CD4-positive, alpha-beta T cell treated with Interferon alpha-2 for 1 hour (primary cell): ENCODE measurements at places on chromosomes 7 and 10.

DNA sequence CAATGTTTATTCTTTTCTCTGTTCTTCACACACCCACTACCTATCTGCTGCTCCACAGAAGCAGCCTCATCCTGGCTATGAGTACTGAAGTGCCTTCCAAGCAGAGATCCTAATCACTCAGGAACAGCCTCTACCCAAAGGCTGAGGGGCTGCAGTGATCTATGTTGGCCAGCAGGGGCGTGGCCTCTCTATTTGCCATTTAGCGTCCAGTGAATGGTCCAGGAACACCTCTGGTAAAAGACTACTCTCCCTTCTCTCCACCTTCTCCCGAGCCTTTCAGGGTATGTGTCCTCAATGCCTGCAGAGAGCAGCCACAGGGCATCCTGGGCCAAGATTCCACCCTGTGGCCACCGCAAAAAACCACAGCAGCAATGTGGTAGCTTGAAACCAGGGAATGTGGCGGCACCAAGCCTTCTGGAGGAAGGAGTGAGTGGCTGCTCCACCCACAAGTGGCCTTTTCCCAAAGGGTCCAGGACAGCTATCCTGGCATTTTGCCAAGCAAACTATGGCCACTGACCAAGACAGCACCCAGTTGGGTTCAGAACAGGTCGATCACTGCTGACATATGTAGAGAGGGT is 70.9 kb downstream of the SYPL1 start:
- peak; percentile 42 for DNase-seq

GRCh38 chr7:42192851-42193461 is 44.1 kb downstream of the GLI3 start:
- DNase-seq: no peak

- DNase-seq: no peak
These were observed 369.5 kb downstream of the SORCS3 start for GRCh38 chr10:105010411-105011121.

DNA sequence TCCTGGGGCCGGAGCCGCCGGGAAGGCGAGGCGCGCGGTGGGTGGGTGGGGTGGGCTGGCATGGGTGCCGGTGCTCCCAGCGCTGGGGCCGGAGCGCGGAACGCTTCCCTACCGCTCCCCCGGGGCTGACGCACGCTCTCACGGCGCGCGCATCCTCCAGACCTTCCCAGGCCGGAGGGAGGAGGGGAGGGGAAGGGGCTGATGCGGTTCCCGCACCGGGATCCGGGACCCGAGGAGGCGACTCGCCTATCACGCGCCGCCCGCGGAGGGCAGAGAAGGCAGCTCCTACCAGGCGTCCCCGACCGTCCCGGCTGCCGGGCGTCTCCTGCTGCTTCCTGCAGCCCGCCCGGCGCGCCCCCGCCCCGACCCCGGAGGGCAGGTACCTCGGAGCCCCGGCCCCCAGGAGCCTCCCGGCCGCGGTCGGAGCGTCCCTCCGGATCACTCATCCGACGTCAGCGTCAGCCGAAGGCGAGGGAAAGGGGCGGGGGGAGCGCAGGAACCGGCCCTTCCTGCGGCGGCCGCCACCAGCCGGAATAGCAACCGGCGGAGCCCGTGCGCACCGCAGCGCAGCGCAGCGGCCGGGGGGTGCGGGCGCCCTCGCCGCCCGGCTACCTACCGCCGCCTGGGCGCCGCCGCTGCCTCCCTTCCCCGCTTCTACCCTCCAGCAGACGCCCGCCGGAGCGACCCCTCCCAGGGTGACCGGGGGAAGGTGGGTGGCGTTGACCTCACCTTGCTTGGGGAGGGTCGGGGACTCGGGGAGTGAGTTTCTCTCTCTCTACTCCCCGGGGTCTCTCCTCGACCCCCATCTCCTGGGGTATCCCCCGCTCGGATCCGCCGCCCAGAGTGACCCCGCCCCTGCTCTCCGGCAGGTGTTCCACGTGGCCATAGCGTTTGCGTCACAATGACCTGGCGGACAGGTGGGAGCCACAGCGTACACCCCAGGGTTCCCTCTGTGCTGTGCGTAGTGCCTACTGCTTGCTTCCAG is at the start of gene ICA1:
TSS of gene ICA1 (minus strand) at position 457 of the 985 bp plus-strand sequence. CDS start 26,241 bp downstream, outside the sequence.
- peak; percentile 6 for DNase-seq

GRCh38 chr10:5480162-5480941 is 19.0 kb downstream of the CALML5 start:
- no peak for DNase-seq

DNA sequence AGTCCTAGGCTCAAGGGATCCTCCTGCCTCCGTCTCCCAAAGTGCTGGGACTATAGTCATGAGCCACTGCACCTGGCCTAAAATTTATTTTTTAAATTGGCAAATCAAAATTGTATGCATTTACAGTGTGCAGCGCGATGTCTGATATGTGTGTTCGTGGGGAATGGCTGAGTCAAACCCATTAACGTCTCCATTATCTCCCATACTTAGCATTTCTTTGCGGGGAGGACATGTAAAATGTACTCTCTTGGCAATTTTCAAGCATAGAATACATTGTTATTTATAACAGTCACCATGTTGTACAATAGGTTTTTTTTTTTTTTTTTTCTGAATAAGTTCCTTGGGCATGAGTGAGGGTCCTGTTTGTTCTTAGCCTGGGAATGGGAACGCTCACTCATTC is 3.8 kb downstream of the TMEM184A start:
- no peak for DNase-seq

GRCh38 chr7:51602376-51602775 is 285.8 kb upstream of the COBL start:
- DNase-seq: no peak

DNA sequence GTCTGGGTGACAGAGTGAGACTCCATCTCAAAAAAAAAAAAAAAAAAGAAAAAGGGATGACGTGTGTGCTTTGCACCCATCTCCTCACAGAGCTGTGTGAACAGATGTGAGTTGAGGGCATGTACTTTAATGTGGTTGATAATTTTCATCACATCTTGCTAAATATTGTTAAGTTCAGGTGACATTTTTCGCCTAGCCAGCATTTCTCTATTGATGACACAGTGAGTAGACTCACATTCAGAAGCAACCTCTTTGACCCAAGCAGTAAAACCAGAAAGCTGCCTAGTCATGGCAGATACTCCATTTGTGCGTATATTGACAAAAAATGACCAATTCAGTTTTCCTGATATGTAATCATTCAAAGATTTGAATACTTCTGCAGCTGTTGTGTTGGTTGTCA is 126.0 kb downstream of the ATRNL1 start:
- DNase-seq: no peak

- DNase-seq: no peak
These were observed 31.6 kb upstream of the ANK3 start for GRCh38 chr10:60420991-60421894.

GRCh38 chr7:126840869-126841268 is 411.9 kb downstream of the GRM8 start:
- no peak for DNase-seq

GRCh38 chr7:12210179-12211053 is 678 bp upstream of the TMEM106B start:
- no peak for DNase-seq

DNA sequence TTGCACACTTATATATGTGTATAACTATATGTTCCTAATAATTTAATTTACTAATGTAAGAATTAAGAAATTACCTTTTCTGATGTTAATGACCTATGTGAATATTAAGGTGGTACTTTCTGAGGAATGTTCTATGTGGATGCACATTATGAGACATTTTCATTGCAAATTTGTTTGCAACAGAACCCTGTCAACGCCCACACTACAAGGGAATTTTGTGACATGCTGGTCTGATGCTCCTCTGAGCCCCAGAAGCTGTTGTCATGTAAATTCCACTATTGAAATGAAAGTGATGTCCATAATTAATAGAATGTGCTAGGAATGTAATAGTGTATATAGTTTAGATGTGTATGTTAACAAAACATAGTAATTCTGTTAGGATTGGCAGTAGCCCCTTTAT is 4.5 kb downstream of the GRM3 start:
- DNase-seq: no peak

DNA sequence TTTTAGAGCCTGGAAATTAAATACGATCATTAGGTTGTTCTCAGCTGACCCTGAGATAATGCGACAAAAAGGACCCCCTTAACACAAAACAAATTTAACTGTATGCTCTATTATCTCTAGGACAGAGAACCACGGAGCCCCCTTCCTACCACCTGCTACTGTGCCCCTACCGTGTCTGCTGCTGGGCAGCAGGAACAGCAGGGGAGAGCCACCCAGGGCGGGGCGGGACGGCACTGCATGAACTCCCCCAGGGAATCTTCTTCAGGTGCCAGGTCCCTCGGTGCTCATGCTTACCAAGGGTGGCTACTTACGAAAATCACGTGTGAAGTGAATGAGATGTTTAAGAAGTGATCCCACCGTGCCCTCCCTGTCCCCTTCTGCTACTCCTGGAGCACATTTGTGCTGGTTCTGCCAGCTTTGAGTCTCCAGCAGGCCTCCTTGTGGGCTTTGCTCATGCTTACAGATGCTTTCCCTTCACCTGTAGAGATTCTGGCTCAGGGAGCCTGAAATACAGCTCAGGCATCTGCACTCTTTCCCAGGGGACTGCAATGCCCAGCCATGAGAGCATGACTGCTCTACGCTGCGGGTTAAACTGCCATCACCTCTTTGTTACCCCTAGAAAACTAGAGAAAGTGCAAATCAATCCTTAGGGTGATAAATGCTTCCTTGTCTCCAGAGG is 59.9 kb downstream of the MRPL32 start:
- no peak for DNase-seq

DNA sequence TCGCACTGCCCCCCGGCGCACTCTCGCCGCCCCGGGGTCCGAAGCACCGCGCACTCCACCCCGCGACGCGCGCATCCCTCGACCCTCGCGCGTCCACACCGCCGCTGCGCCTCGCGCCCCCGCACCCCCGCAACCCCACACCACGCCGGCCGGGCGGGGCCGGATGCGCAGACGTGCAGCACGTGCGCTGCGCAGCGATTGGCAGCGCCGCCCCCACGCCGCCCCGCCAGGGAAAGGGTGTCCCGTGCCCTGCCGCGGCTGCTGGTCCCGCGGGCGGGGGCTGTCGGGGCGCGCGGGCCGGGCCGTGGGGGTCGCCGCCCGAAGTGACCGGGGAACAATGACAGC is 53.7 kb upstream of the KDM7A start:
- DNase-seq: peak; percentile 77

DNA sequence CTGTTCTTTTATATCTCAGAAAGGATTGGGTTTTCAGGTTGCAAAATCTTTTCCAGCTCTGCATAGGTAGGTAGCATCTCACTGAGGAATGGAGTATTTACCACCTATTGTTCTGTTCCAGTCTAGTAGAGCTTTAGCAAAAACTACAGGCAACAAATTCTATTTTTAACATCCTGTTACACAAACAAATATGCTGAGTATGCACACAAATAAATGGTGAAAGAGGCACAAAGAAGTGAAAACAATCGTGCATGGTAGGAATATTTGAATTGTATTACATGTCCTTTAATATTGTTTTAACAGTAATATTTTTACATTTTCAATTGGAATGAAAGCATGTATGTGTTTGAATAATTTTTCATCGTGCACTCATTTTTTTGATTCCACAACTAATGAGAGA is 14.5 kb upstream of the MIOS start:
- no peak for DNase-seq

DNA sequence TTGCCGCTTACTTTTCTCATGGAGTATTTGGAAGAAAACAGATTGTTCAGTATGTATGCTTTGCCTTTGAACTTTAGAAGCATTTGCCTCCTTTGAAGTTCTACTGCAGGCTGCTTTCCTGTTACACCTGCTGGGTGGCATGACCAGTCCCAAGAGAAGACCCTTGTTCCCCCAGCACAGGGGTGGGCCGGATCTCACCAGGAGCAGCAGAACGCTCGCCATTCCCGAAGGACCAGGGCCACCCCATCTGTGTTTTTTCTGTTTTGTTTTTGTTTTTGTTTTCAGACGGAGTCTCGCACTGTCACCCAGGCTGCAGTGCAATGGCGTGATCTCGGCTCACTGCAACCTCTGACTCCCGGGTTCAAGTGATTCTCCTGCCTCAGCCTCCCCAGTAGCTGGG is 493.6 kb downstream of the PTPRN2 start:
- no peak for DNase-seq

- no peak for DNase-seq
These were observed 60.1 kb upstream of the GSDME start for GRCh38 chr7:24817339-24817738.

GRCh38 chr10:11434324-11434723 is 177.1 kb downstream of the USP6NL start:
- DNase-seq: no peak

- DNase-seq: no peak
These were observed 223.6 kb downstream of the TNS3 start for GRCh38 chr7:47358357-47358756.

- DNase-seq: no peak
These were observed 37.9 kb downstream of the ADAM12 start for GRCh38 chr10:126350216-126350992.

DNA sequence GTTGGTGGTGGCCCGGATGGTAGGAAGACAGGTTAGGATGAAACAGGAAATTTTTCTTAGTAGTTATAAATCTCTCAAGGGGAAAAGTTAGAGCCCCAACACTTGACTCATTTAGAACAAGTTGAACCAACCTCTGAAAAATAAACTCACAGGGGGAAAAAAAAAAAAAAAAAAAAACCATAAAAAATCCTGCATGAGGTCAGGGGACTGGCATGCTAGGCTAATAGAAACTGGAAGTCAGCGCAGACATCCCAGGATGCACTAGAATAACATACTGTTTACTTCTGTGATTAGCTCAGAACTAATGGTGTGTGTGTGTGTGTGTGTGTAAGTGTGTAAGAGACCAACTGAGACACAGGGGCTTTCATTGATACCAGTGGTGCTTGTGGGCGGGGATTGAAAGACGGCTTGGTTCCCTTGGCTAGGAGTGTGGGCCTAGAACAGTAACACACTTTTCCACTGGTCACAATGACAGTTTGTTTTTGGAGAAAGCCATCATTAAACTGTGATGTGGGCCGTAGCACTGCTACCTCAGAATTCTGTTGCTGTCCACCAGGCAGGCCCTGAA is 491.6 kb upstream of the GALNT17 start:
- no peak for DNase-seq

- DNase-seq: no peak
These were observed 34.7 kb downstream of the ALOX5 start for GRCh38 chr10:45408421-45409319.

DNA sequence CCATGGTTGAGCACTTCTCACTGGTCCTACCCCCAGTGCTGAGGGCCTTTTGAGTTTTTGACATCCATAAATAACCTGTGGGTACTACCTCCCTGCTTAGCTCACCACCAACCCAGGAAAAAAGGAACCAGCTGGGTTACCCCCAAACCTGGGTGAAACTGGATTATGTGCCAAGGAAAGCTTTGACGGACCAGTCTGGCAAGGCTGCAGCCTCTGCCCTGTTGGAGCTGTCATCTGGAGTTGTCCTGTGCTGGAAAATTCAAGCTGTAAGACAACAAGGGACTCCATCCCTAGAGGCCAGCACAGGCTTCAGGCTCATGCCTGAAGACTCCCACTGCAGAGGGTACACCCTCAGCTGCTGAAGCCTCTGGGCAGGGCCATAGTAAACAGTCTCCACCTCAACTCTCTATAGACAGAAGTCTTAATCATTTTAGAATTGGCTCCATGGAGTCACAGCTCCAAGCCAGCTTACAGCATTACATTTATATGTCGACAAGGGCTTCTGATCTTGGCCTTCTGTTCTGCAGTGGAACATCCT is 115.5 kb upstream of the AFAP1L2 start:
- DNase-seq: no peak
